Panc1 (cell line): ENCODE measurements at places on chromosomes 5 and 9. TPM values are rescaled to one million over a fixed set of nuclear protein-coding genes. Genes with fewer than 3 reads are reported as not detected.

Gene C9orf50
- not detected for total RNA-seq

Gene IFNW1
- not detected for total RNA-seq

Gene PCDHB4
- 0.26 TPM for total RNA-seq

Gene PDE6A
- total RNA-seq: 0.33 TPM

Gene BARHL1
- total RNA-seq: not detected

Gene PCDHA4
- 3.1 TPM for total RNA-seq
